Dorsolateral prefrontal cortex (tissue), 122 donors: ENCODE measurements at places on chromosomes 1 and 21.

DNA sequence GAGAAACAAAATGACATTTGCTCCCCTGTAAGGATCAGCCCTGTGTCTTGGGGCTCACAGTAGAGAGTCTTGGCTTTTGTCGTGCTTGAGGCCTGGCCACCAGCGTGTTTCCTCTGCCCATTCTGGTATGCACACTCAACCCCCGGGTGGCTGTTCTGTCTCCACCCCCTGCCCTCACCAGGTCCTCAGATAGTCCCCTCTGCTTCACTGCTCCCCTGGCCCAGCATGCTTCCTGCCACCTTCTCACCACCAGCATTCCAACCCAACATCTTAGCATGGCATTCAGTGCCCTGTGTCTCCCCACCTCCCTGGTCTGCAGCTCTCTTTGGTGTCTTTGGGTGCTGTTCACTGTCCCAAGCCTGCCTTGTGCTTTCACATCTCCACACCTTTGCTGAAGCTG, 16.2 kb downstream of the ZNF362 start:
- no peak for DNase-seq

DNA sequence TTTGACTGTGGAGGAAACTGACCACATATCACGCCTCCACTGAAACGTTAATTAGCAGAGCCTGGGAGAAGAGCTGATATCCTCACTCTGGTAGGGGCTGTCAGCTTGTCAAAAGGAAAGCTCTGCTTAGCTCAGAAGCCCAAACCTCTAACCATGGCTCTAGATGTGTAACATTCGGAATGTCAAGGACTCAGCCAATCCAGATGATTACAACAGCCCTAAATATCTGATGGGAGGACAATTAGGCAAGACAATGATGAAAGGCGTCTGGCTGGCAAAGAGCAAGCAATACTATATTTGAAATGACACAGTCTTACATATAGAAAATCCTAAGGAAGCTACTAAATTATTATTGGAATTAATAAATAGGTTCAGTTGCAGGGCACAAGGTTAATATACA, 45.7 kb upstream of the COX20 start:
- no peak for DNase-seq

- no peak for DNase-seq
Measured at GRCh38 chr1:71296551-71297134, 215.8 kb upstream of the ZRANB2 start.

- no peak for DNase-seq
Measured at GRCh38 chr1:210684466-210685294, 356.0 kb downstream of the HHAT start.

GRCh38 chr21:16473988-16474387, 744.2 kb downstream of the USP25 start:
- DNase-seq, result no peak

- DNase-seq, result no peak
Measured at GRCh38 chr1:3741566-3742438, 10.4 kb upstream of the CCDC27 start.

- DNase-seq, result no peak
Measured at GRCh38 chr1:107323784-107324183, 182.9 kb downstream of the NTNG1 start.

- no peak for DNase-seq
Measured at GRCh38 chr1:225814381-225814780, 4.5 kb downstream of the EPHX1 start.

DNA sequence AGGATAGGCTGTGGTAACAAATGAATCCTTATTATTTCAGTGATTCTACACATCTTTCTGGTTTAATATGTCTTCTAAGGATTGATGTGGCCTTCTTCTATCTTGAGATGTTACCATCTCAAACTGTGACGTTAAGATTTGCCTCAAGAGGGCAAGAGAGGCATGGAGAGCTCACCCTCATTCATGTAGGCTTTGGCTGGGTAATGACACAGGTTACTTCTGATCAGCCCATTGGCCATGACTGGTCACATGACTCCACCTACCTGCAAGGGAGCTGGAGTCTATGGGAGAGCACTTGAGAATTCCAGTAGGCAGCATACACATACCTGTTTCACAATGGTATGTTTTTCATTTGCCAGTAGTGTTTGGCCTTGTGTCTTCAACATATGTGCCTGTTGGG, 30.0 kb downstream of the CACHD1 start:
- DNase-seq, result no peak

- DNase-seq, result no peak
Measured at GRCh38 chr1:108570128-108570527, 10.2 kb downstream of the EEIG2 start.

DNA sequence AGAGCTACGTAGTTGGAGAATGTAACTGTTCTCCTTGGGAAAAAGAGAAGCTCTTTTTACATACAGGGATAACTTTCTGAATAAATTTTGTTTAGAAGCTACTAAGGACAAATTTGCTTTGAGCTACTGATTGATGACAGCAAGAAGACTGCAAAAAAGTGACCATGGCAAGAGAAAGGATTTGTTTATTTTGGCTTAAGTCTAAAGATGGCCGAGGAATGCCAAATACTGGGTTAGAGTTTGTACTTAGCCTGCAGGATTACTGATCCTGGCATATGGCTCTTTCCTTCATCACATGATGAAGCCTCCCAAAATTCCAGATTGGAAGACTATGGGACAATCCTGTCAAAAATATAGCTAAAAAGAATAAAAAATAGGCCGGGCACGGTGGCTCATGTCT, 28.7 kb downstream of the RPS27 start:
- no peak for DNase-seq

- no peak for DNase-seq
Measured at GRCh38 chr21:19553919-19554615, 1150.5 kb upstream of the TMPRSS15 start.

GRCh38 chr1:244063498-244063897, 12.4 kb downstream of the ZBTB18 start:
- DNase-seq, result no peak

GRCh38 chr1:169060043-169060722, 46.3 kb upstream of the ATP1B1 start:
- DNase-seq, result no peak

GRCh38 chr1:224637515-224637914, 21.4 kb downstream of the CNIH3 start:
- DNase-seq, result no peak

DNA sequence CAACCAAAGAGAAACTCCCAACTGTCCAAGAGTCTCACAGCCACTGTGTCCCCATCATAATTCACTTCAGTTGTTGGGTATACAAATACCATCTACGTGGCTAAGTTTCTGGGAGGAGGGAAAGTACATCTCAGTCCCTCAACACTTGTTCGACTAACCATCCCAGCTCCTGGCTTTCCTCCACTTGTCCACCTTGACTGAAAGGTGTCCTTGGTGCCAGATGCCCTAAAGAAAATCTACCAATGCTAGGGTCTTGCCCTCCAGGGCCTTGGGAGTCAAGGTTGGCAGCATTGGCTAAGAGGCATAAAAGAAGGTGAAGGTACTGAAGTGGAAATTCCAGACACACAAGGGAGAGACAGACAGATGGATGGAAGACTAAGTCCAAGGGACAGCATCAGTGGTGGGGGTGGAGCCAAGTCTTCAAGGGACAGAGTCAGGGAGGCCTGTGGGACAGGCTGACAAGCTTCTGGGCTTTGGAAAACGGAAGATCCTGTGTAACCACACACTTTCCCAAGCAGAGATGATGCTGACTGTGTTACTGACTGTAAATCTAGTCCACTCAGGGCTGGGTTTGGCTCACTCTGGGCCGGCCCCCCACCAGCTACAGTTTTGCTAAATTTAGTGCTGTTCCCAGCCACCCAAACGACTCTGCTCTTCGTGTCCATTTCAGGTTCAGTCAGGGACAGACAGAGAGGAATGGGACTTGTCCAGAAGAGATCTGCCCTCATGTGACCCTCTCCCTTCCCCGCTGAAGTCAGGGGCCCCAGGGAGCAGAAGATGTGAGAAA, 60.1 kb downstream of the CD34 start:
- DNase-seq, result no peak

GRCh38 chr1:193094112-193094511, 11.1 kb downstream of the GLRX2 start:
- DNase-seq, result no peak

GRCh38 chr1:184695023-184695422, 59.6 kb downstream of the EDEM3 start:
- no peak for DNase-seq

- no peak for DNase-seq
Measured at GRCh38 chr1:16171314-16172151, 15.7 kb upstream of the EPHA2 start.

- peak; percentile 40 for DNase-seq
Measured at GRCh38 chr1:228073857-228074545, 8.5 kb upstream of the ARF1 start.

DNA sequence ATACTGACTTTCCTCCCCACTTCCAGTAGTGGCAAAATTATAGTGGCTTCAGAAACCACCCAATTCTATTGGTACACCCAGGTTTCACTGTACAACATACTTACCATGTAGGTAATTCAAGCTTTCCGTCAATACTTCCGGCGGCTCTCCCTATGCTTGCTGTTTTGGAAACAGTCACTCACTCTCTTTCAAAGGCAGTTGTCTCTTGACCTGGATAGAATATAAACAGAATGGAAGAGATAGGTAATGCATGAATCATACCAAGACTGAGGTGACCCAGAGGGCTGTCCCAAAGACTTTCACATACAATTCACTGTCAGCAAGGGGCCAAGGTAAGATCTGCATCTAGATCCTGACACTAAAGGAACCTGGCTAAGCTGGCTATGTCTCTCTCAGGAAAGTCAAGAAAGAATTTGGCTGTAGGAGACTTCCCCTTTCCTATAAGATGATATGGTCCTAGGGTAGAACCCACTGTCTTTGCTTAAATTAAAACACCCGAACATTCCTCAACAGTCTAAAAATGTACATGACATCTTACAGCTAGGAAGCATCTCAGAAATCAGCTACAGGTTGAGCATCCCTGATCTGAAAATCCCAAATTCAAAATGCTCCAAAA, 59.6 kb downstream of the LUZP1 start:
- DNase-seq, result no peak

GRCh38 chr1:68198752-68199151, 33.6 kb downstream of the WLS start:
- no peak for DNase-seq

GRCh38 chr1:43034778-43035177, 76.1 kb upstream of the SLC2A1 start:
- DNase-seq, result no peak

GRCh38 chr1:97726386-97726785, 194.4 kb downstream of the DPYD start:
- no peak for DNase-seq

DNA sequence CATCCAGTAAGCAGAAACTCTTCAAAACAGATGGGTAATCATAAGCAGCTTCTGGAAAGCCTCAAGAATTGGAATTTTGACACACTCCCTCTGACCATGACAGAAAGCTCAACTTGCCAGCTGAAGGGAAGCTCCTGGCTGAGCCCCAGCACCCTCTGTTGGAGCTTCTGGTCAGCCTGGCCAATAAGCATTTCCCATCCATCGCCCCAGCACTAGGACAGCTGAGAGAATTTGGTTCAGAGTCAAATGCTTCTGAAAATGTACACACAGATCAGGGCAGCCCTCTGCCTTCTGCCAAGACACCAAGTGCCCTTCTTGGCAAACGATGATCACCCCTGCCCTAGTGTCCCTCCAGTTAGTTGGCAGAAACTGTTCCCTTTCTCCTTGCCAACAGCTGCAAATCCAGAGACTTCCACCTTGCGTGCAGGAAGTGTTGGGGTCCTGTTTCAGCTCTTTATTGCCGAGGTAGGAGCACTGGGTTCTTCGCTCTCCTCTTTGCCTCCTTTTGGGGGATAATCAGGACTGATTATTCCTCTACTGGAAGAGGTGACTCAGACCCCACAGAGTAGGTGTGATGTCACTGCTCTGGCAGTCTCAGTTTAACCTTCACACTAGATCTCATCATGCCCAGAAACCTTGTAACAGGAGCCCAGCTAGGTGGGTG, 11.9 kb downstream of the PIGV start:
- peak; percentile 61 for DNase-seq

GRCh38 chr1:216778737-216779136, 55.5 kb upstream of the ESRRG start:
- no peak for DNase-seq

GRCh38 chr1:2312160-2312514, 79.2 kb downstream of the MORN1 start:
- no peak for DNase-seq

DNA sequence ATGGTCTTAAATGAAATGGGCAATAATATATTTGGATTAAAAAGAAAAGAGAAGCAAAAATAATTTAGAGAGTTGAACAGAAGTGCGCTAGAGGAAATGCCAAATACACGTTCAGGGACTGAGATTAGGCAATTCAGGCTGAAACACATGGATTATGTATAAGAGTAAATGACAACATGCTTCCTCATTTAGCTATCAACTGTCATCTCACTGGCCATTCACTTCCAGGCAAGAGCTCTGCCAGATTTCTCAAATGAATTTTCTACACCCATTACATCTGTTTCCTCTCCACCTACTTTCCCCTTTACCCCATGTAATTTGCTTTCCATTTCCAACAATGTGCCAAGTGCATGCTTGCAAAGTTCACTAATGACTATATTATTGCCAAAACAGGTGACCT, 582.4 kb downstream of the LTN1 start:
- DNase-seq, result no peak

GRCh38 chr21:42239973-42240372, 21.0 kb downstream of the ABCG1 start:
- DNase-seq, result no peak

GRCh38 chr1:156726549-156727226, 1.6 kb upstream of the METTL25B start:
- no peak for DNase-seq

- no peak for DNase-seq
Measured at GRCh38 chr1:119981496-119981895, 85.2 kb upstream of the ADAM30 start.

DNA sequence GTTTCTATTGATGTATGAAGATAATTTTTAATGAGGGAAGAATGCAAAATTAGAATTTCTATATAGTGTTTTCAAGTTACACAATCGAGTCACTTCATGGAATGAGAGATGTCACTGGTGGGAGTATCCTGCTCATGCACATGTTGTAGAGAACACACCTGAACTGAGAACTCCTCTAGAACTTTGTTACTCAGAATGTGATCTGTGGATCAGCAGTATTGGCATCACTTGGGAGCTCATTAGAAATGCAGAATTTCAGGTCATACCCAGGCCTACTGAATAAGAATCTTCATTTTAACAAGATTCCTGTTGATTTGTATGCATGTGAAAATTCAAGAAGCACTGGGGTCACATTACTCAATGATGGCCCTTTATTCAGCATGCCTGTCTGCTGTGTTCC, 28.8 kb downstream of the ZNF326 start:
- DNase-seq, result no peak

DNA sequence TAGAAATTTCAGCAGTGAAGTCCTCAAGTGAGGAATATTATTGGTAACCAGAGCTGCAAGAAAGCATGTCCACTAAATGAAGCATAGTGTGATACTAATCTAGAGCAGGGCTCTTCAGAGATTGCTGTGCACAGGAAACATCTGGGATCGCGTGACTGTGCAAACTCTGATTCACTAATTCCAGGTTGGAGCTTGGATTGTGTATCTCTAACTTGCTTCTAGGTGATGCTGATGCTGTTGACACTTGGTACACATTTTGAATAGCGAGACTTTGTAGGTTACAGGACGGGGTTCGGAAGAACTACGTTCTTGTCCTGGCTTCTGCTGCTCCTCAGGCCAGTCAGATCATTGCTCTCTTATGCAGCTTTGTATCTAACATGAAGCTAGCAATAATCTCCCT, 66.5 kb downstream of the PRRX1 start:
- no peak for DNase-seq
